Activated CD8-positive, alpha-beta memory T cell treated with anti-CD3 and anti-CD28 coated beads for 36 hours (primary cell): ENCODE measurements at places on chromosomes 5 and 9. TPM values are rescaled to one million over a fixed set of nuclear protein-coding genes. Genes with fewer than 3 reads are reported as not detected.

The GOLM1 gene
- total RNA-seq: 5.9 TPM

The WDR38 gene
- total RNA-seq: not detected

The TTLL11 gene
- 2.6 TPM for total RNA-seq

The DTWD2 gene
- total RNA-seq: 3.0 TPM

The TLX3 gene
- total RNA-seq: not detected

The TEK gene
- total RNA-seq: not detected

The DMRT2 gene
- total RNA-seq: not detected

The PCDHGA5 gene
- 0.06 TPM for total RNA-seq

The MYOZ3 gene
- not detected for total RNA-seq

The ENTREP1 gene
- not detected for total RNA-seq

The ACSL6 gene
- total RNA-seq: 23.4 TPM

The ARHGEF37 gene
- total RNA-seq: 0.23 TPM
